ENCODE measurements at places on chromosomes 3 and 15.

GRCh38 chr3:195003893-195004289, 267.1 kb downstream of the XXYLT1 start:
- no peak for DNase-seq

DNA sequence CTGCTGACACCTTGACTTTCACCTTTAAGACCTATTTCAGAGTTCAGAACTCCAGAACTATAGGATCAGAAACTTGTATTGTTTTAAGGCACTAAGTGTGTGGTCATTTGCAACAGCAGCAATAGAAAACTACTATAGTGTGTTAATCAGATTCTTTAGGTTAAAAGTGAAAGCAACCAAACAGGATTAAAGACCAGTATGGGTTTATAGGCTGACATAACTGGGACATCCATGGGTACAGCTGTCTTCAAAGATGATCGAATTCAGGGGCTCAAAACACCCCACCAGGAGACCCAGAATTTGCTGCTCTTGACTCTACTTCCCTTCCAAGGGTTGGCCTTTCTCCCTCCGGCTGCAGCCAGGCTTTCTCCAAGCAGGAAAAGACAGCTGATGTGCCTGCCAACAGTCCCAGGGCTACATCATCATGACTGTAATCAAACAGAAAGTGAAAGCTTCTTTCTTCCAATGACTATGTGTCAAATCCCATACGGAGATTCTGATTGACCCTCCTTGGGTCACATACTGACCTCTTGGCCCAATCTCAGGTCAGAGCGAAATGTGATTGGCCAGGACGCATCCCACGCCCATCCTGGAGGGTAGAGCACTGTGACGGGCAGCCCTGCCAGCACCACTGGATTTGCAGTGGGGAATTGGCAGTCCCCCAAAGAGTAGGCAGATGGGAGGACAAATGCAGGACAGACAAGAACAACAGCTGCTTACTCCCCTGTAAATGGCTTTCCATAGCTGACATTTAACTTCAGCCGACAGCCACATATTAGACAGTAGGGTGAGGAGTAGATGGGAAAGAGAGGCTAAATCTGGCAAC, 51.4 kb upstream of the RNF7 start:
- DNase-seq, result no peak

- no peak for DNase-seq
Measured at GRCh38 chr3:10487988-10488633, 17.3 kb downstream of the ATP2B2 start.

- DNase-seq, result no peak
Measured at GRCh38 chr3:151372063-151372820, 12.3 kb downstream of the P2RY12 start.

DNA sequence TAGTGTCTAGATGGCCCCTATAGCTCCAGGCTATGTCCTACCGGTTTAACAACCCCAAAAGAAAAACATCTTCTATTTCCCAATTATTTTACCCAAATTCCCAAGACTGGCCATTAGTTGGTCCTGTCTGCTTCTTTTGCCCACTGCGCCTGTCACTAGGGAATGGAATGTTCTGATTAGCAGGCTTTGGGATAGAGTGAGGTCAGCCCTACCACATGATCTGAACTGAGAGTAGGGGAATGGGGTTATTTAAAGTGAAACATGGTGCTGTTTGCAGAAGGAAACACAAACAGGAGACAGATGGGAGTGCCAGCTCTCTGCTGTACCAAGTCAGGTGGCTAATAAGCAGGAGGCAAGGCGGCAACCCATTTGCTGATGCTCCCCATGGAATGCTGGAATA, 635.6 kb upstream of the CFAP20DC start:
- DNase-seq, result no peak

- no peak for DNase-seq
Measured at GRCh38 chr3:13947912-13948311, 68.0 kb upstream of the WNT7A start.

DNA sequence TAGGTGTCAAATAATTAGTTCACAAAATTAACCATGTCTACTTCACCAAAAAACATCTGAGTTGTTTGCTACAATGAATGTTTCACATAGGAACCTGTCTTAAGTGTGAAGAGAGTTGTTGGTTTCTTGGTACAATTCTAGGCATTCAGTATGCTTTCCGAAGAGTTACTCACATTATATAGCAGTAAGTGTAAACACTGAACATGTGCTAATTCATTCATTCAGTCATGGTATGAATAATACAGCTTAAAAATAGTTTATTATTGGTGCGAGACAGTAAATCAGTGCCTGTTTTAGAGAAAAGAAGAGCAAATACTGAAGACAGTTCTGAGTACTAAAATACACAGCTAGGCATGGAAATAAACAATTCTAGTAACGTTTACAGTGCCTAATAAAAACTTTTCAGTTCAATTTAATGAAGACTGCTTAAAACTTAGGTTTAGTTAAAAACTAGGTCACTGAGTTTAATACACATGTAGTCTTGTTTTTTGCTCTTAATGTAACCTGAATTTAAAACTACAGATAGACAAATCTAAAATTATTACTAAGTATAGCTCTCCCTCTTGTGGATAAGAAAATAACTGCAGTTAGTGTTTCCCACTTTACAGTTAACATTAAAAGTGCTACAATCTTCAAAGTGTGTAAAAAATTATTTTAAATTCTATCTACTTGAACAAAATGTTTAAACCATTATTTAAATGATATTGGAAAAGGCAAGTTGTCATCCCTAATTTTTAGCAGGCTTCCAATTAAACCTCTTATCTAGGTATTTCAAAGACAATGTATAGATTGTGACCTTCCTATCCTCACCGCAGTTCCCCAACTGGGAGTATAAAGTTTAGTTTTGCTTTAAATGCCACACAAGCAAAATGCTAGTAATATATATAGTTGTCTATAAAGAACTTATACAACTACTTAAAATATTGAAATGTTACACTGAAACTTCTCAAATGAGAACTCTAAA, 20.1 kb upstream of the ZCWPW2 start:
- DNase-seq, result peak; percentile 28

DNA sequence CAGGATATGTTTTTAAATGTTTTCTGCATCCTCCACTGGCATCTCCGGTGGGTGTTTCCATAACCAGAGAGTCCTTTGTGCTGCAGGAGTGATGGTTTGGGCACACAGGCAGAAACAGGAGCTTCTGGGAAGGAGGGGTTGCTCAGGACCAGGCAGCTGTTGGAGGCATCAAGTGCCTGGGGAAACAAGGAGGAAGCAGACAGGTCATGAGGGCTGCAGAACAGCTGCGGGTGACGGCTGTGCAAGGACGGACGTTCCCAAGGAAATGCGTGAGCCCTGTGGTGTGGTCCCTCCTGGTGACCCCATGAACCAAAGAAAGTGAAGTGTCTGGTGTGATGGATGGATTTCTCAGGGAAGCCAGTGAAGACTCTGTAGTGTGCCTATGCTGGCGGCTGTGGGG, 61.2 kb upstream of the TNFAIP8L3 start:
- DNase-seq, result no peak

- DNase-seq, result no peak
Measured at GRCh38 chr15:70077188-70078147, 20.2 kb downstream of the TLE3 start.

GRCh38 chr3:181741417-181741816, 29.7 kb downstream of the SOX2 start:
- no peak for DNase-seq

DNA sequence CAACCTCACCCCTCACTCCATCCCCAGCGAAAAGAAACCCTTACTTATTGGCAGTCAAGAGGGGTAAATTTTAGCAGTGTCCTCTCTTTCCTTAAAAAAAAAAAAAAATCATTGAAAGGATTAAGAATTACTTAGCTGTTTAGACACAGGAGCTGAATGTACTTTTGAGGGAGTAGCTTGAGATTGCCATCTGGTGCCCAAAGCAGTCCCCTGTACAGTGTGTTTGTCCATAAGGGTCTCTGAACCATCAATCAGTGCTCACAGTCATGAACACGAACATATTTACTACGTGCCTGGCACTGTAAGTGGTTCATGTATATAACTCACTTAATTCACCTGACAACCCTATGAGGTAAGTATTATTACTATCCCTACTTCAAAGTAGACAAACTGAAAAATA, 463.5 kb downstream of the RAP2B start:
- no peak for DNase-seq

DNA sequence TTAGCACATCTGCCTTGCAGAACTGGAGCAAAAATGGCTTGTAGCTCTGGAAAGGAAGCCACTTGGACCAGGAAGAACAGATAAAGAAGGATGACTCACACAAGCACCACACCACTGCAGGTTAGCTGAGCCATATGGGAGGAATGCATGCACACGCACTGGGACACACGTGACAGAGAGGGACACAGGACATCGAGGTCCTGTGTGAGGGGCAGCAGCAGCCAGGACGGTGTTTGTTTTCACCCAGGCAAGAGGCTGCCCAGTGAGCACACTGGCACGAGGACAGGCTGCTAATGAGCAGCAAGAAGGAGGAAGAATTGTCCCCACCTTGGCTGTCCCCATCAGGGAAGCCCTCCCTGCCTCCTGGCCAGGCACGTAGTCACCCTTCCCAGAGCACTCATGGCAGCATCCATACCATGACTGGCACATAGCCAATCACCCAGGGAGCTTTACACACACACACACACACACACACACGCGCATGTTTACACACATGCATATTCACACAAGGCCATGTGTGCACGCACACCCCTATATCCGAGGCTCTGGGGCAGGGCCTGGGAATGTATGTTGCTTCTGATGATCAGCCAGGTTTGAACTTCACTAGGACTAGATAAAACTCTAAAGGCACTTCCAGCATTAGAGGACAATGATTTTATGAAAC, 24.0 kb upstream of the SPTBN5 start:
- no peak for DNase-seq

DNA sequence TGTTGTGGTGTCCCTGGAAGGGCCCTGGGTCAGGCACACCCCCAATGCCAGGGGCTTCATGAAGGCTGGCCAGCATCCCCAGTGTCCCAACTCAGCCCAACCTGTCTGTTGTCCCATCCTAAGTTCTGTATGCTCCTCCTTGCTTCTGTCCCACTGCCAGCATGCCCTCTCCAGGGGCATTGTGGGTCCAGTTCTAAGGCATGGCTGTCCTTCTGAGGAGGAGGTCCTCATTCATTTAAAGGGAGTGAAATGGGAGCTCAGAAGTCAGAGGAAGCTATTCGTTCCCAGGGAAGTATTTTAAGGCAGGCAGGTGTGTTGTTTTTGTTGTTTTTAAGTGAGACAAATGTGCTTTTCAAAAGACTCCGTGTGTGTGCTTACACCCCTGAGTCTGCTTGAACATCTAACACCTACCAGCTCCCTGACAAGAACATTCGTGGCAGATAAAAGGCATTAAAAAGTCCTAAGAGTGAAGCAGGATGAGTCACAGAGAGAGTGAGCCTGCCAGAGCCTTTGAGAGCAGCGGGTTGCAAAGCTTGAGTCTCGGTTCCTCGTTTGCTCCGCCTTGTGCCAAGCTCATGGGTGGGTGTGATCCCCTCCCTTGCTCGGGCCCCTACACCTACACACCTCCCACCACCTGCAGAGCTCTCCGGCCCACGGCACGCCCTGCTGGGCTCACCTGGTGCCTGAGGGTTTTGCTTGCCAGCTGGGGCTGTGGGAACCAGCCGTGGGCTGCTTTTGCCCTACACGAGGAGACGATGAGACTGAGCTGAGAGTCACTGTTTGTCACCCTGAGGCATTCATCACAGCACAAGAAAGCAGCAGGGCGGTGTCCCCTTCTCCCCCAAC, 183.4 kb upstream of the TOPAZ1 start:
- peak; percentile 82 for DNase-seq

GRCh38 chr3:38655708-38656300, 6.3 kb upstream of the SCN5A start:
- peak; percentile 59 for DNase-seq

DNA sequence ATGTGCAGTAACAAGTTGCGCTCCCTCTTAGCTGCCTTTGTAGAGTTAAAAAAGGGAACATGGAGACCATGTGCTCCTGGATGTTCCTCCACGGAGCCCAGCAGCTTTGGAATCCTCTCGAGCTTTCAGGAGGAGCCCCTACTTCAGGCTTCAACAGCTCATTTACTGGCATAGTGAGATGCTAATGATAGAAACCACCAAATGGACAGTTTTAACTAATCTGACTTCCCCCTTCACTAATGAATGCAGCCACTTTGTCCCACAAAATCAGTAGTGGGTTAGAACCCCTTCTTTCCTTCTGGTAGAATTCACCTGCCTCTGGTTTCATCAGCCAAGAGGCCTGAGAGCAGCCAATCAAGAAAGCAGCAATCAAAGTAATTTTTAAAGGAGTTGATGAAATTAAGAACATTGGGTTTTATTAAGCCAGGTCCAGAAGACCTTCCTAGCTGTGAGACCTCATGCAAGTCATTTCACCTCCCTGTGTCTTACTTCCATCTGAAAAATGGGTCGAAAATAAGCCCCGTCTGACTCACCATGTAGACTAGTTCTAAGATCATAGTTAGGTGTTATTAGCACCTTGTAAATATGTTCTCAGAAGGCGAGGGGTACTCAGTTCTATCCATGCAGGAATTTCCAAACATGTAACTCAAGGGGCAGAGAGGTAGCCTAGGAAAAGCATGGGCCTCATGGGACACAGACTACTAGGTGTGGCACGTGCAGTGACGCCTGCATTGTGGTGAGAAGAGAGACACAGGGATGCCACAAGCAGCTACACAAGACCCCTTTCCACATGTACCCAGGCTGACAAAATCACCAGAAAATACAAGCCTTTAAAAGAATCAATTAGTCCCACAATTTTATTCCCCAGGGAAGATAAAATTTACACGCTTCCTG, 179.7 kb upstream of the LPP start:
- DNase-seq, result no peak

DNA sequence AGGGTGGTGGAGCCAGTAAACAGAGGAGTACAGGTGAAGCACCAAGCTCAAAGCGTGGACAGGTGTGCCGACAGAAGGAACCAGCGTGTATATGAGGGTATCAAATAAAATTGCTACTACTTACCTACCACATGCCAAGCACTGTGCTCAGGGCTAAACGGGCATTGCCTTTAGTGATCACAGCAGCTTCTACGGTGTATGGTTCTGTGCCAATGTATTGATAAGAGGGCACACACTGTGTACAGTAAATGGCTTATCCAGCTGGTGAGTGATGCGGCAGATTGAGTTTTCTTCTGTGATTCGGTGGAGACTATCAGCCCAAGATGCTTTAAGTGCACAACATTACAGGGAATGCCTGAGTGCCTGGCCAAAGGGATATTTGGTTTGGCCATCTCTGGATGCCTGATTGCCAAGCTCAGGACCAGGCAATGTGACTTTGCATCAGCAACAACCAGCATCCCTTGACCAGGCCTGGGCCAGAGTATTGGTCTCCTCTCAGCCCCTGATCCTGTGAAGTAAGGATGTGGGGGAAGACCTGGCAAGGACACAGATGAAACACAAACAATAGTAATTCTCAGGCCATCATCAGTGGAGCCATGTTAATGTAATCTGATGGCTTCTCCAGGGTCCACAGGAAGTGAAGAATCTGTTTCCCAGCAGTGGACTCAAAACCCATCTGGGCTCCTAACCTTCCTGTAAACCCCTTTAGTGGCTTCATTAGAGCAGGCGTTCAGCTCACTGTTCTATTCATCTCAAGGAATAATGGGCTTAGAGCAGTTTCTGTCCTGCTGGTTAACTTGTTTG, 14.1 kb downstream of the STARD5 start:
- no peak for DNase-seq

- peak; percentile 49 for DNase-seq
Measured at GRCh38 chr3:99789011-99789721, 28.5 kb upstream of the CMSS1 start.

Measured in RPMI8226 (cell line).